ENCODE measurements at places on chromosomes 5 and 9.

DNA sequence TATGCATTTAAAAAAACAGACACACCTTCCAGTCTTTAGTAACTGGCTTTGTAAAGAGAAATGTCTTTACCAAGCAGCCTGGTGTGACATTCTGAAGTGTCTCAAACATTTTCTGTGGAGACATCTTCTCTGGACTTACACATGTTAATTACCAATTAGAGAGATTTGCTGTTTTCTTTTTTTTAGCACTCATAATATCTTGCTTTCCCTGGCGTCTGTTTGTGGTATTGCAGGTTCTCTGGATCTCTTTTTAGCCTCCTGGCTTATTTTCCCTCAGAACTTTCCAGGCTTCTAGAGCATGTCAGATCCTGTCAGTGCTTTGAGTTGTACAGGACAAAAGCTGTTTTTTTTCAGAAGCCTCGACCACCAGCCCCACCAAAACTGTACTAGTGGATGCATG lies 92.5 kb downstream of the MSX2 start:
- DNase-seq: no peak

DNA sequence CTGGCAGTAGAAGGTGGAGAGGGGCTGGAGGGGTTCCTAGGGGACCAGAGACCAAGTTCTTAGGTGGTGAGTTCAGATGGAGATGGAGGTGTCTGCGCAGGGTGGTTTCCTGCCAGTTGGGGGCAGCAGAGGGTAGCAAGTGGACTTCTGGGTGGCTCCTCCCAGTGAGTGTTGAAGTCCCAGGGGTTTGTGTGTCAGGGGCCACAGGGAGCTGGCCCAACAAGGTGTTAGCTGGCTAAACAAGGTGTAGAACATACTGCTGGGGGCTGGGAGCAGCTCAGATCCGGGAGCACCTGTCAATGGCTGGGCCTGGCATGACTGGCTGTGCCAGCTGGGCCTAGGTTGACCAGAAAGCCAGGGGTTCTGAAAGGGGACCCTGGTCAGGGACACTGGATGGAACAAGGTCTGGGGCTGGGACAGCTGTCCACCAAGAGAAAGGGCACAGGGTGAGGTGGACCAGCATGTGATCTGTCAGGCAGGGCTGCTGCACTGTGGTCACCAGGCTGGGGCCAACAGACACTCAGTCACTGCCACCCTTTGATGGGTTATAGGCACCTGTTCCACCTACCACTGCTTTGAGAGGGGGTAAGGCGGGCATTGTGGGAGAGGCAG lies 35.6 kb downstream of the DAB2IP start:
- DNase-seq: peak; percentile 65

GRCh38 chr5:149007174-149007573 lies 55.7 kb downstream of the SH3TC2 start:
- DNase-seq: no peak

DNA sequence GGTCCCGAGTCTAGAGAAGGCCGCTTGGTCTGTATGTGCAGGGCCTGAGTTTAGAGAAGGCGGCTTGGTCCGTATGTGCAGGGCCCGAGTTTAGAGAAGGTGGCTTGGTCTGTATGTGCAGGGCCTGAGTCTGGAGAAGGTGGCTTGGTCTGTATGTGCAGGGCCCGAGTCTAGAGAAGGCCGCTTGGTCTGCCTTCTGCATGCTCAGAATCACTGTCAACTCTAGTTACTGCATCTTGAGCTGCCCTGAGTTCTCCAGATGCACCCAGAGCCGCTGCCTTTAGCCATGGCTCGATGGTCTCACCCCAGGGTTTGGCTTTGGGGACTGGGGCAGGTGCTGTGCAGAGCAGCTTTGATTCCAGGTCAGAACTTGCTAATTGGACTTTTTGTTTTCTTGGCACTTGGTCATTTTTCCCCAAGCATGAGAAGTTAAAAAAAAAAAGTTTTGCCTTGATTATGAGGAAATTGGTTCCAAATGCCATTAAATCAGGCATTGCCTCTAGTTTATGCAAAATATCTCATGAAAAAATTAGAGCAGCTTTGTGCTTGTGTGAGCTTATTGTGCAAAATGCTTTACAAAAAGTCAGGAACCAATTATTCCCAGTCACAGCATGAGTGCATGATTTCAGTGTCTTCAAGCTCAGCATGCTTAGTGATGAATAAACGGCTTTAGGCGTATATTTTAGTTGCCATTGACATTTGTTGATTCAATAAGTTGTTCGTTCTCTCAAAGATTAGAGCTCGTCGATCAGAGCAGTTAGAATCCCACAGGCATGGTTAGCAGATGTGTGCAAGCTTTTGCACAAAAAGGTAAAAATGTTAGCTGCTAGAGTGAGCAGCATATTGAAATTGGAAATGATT lies 25.4 kb upstream of the EXOC3 start:
- no peak for DNase-seq

- DNase-seq: no peak
These were observed 106.4 kb downstream of the CDH10 start for GRCh38 chr5:24538346-24538745.

DNA sequence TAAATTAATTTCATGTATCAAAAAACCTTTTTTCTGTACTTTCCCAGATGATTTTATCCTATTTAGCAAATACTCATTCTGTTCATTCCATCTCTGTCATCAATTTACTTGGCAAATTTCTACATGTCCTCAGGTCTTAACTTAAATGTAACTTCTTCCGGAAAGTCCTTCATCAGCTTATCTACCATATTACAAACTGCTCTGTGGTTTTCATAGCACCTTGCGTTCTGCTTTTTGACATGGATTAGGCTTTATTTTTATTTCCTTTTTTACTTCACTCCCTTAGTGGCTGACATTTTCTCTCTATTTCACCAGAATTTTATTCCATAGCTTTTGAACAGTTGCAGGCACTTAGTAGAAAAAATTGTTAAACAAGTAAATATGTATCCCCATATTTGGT lies 1040.8 kb downstream of the TAF11L14 start:
- DNase-seq: no peak

DNA sequence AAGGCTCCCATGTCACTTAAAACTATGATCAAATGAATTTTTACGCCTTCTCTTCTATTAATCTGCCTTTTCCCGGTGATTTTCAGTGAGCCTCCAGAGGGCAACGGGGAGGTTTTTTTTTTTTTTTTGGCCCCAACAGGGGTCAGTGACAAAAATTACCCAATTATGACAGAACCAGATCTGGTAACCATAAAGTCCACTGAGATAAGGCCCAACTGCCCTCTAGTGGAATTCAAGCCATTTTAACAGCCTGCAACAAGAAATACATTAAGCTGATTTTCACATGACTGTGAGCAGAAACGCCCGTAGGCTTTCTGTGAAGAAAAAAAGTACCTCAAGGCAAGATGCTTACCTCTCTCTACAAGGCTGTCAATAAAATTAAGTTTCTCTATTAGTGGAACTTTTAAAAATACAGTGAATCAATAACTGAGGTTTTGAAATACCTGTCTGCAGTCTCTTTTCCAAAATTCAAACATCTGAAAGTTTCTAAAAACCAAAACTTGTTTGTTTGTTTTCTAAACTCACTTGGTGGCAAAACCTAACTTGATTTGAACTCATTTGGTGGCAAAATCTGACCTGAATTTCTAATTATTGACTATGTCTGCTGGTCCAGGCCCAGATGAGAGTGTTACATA lies 49.7 kb upstream of the FST start:
- DNase-seq: peak; percentile 73

DNA sequence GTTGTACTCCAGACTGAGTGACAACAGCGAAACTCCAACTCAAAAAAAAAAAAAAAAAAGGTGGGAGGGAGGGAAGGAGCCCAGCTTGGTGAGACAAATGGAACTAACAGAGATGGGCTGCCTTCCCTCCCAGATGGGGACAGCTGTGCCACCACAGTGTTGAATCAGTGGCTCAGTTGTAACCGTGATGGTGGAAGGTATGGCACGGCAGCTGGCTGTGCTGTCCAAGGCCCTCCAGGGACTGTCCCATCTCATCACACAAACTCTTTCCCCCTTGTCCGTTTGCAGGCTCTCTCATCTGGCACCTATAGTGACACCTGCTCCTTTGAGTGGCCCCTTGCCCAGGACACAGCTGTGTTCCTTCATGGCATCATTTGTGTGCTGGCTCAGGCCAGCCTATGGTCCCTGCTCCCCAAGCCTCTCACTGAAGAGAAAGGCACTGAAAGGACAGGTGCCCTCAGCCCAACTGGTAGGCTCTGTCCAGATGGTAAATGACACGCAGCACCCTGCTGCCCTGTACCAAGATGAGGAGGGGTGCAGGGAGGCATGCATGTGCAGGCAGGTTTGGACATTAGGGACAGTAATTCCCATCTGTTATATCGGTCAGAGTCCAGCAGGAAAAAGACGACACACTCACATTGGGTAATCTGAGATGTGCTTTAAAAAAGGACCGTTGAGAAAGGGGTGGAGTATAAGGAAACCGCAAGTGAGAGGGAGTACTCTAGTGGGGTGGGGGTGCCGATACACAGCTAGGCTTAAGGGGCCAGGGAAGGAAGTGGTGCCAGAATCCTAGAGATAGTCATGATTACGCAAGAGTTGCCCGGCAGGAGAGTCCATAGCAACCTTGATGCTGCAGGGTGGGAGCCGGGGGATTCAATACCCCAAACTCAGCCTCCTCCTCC lies 4.3 kb downstream of the SMIM33 start:
- peak; percentile 53 for DNase-seq

DNA sequence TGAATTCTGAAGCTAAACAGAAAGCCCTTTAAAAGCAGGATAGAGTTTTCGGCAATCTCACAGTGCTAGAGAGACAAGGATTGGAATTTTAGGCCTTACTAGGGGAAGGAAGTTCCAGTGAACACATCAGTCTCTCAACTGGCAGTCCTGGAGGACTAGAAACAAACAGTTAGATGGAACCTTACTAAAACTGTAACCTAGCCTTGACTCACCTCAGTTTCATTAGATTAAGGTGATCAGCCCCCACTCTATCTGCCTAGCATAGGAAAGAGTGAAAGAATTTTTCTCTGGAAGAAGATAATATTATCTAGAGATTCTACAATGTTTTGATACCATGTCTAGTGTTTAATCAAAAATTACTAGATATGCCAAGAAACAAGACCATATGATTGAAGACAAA lies 25.8 kb upstream of the SMIM23 start:
- DNase-seq: no peak

GRCh38 chr9:113805486-113806132 lies 70.5 kb upstream of the ZNF618 start:
- DNase-seq: no peak

DNA sequence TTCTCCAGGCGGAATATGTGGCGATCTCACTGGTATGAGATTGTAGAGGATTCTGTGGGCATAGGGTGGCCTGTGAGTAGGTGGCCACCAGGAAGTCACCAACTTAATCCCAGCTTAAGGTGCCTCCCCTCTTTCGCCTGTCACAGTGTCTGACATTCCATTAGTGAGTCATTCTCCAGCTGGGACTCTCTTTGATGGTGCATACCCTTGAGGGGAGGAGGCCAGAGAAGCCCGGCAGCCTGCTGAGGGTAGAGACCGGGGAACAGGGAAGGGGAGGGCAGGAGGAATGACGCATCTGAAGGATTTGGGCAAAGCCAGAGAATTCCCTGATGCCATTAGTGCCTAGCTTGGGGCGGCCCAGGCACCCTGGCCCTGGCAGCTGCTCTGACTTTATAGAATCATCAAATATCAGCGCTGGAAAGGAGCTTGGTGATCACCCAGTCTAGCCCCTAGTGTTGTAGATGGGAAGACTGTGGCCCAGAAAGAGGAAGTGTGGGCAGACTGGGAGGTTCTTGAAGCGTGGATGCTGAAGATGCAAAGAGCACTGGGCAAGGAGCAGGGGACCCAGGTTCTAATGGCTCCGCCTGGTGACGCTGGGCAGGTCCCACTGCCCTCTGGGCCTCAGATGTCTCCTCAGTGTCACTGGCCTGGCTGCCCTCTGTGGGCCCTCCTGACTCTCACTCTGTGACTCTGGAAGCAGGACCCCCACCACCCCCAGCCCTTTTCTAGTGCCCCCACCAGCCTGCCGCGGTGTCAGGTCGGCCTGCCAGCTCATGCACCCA lies 41.4 kb downstream of the DAB2IP start:
- peak; percentile 33 for DNase-seq

GRCh38 chr5:174101195-174101730 lies 55.8 kb downstream of the NSG2 start:
- DNase-seq: no peak

GRCh38 chr9:127919253-127919815 lies 2.5 kb upstream of the ST6GALNAC4 start:
- peak; percentile 100 for DNase-seq

DNA sequence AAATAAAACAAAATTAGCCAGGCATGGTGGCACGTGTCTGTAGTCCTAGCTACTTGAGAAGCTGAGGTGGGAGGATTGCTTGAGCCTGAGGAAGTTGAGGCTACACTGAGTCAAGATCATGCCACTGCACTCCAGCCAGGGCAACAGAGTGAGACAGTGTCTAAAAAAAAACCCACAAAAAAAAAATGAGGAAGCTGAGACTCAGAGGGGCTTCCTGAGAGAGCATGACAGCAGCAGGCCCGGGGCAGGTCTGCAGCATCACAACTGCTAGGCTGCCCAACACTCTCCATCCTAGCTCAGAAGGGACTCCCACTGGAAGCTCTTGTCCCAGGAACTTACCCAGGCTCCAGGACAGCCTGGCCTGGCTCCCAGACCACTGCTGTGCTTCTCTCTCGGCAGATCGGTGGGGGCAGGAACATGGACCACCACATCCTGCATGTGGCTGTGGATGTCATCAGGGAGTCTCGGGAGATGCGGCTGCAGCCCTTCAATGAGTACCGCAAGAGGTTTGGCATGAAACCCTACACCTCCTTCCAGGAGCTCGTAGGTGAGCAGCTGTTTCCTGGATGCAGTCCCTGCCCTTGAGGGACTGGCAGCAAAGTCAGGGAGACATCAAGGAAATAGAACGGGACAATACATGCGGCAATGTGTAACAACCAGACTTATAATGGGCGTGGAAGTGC lies 19.1 kb downstream of the PTGS1 start:
- peak; percentile 47 for DNase-seq

- no peak for DNase-seq
These were observed 18.7 kb upstream of the COL5A1 start for GRCh38 chr9:134622896-134623257.

GRCh38 chr9:23702311-23702922 lies 123.6 kb downstream of the ELAVL2 start:
- peak; percentile 60 for DNase-seq

- no peak for DNase-seq
These were observed 21.3 kb downstream of the HK3 start for GRCh38 chr5:176877793-176878331.

DNA sequence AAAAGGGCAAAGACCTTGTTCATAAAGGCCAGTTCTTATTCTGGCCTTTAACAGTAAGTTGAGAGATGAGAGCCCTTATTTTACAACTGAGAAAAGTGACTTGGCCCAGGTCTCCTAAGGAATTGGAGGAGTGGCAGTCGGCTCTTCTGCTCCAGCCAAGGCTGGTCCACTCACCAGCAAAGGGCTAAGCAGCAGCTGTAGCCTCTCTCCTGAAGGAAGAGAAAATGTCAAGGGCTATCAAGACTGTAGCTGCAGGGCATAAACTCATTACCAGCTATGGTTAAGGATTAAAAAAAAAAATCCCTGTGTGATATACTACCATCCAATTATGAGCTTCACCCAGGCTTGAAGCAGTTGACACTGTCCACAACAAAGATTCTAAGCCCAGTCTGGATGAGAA lies 138.6 kb upstream of the RAD23B start:
- no peak for DNase-seq
